ENCODE measurements at places on chromosomes 2 and 18. TPM values are rescaled to one million over a fixed set of nuclear protein-coding genes. Genes with fewer than 3 reads are reported as not detected.

KLHL41 gene
- 0.18 TPM for total RNA-seq

MPP4 gene
- not detected for total RNA-seq

SDC1 gene
- 537 TPM for total RNA-seq

CHRNG gene
- not detected for total RNA-seq

FOXI3 gene
- total RNA-seq = not detected

DNA sequence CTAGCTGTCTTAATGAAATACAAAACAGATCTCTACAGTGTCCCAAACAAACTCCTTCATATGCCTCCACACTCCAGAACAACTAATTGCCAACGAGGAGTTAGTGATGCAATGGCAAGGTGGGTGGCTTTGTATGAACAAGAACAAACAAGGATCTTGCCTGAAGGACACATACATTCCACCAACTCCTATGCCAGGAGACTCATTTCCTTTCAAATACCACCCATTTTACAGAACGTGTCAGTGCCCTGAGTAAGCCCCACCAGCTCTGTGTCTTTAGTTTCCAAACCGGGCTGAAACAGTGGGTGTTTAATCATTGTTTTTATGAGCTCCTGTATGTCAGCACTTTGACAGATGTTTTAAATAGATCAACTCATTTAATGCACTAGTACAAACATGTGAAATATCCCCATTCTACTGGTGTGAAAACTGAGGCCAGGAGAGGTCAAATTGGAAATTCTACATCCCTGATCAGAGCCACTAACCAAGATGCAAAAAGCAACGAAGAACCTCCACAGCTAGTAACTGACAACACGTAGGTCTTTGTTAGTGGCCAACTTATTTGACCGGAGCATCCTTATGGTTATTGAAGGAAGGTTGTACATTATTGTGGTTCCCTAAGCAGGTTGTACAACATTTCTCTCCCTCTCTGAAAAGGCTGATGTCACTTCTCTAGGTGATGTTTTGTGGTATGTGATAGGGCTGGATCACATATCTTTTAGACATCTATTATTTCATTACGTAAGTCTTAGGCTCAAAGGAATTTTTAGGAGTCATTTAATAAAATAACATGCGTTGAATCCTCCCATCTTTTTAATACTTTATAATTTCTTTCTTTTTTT is 534.9 kb upstream of the TNP1 start:
- no peak for DNase-seq

GRCh38 chr18:26436176-26437051 is 111.9 kb downstream of the KCTD1 start:
- no peak for DNase-seq

DNA sequence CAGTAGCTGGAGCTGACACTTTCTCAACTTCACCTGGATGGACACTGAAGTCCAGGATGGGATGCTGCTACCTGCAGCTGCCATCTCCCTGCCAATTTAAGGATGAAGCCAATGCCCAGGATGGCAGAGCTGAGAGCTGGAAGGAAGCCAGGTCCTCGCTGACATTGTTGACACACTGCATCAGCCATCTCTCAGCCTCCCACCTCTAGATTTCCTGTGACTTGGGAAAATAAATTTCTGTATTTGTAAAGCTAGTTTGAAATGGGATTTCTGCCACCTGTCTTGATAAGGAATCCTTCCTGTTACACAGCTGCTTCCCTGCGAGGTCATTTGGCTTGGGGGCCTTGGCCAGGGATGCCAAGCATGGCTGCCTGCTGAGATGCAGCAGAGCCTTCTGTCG is 43.5 kb downstream of the KCTD1 start:
- no peak for DNase-seq

- no peak for DNase-seq
Observed at GRCh38 chr2:62383846-62384245, 122.1 kb downstream of the TMEM17 start.

DNA sequence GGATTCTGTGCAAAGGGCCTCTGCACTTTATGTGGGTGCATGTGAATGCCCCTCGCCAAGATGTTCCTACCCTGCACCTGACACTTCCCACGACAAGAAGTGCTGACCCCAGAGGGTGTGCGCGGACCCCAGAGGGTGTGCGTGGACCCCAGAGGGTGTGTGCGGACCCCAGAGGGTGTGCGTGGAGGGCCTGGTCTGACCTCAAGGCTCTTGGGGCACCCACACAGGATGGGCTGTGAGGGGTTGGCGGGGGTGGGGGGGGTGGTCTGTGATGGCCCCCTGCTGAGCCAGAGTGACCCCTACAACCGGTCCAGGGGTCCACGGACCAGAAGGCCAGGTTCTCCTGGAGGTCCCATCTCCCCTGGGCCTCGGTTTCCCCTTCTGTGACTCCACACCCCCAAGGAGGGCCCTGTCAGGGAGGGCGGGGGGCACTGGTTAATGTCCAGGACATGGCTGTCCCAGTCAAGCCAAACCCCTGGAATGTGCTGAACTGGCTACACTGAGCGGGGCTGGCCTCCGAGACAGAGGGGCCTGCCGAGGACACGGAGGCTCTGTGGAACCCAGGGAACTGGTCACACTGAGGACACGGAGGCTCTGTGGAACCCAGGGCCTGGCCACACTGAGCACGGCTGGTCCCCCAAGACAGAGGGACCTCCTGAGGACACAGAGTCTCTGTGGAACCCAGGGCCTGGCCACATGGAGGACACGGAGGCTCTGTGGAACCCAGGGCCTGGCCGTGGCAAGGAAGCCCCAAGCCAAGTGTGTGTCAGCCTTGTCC is 3.1 kb downstream of the NEU4 start:
- DNase-seq = no peak

GRCh38 chr2:46351750-46352138 is 54.5 kb downstream of the EPAS1 start:
- DNase-seq = no peak

DNA sequence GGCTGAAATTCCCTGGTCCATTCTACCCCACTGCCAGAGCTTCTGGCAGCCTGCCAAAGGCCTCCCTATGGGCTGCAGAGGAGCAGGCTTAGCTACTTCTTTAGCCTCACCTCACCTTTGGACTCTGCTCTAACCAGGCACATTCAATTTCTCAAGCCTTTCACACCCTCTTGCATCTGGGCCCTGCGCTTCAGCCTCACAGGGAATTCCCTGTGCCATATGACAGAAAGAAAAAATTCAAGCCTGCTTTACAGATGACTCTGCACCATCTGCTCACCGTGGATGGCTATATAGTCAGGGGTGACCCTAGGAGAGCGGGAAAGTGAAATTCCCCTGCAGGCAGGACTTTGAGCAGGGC is 62.5 kb downstream of the REEP1 start:
- DNase-seq = no peak

CPO gene
- 0.38 TPM for total RNA-seq

DNA sequence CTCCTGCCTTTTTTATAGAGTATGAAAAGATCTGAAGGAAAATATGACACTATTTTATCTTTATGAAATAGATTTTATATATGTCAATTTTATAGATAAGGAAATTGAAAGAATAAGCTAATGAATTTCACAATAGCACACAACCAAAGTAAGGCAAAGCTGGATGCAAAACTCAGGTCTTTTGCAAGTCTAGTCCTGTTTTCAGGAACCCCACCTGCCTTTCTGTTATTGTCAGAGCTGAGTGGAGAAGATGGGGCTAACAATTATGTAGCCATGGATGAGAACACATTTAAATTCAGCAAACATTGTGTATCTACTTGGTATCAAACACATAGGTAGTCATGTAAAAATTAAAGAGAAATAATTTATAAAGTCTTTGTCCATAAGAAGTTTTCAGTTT is 161.5 kb upstream of the ZEB2 start:
- DNase-seq = no peak

HAAO gene
- 188 TPM for total RNA-seq

CKAP2L gene
- 0.08 TPM for total RNA-seq

DNA sequence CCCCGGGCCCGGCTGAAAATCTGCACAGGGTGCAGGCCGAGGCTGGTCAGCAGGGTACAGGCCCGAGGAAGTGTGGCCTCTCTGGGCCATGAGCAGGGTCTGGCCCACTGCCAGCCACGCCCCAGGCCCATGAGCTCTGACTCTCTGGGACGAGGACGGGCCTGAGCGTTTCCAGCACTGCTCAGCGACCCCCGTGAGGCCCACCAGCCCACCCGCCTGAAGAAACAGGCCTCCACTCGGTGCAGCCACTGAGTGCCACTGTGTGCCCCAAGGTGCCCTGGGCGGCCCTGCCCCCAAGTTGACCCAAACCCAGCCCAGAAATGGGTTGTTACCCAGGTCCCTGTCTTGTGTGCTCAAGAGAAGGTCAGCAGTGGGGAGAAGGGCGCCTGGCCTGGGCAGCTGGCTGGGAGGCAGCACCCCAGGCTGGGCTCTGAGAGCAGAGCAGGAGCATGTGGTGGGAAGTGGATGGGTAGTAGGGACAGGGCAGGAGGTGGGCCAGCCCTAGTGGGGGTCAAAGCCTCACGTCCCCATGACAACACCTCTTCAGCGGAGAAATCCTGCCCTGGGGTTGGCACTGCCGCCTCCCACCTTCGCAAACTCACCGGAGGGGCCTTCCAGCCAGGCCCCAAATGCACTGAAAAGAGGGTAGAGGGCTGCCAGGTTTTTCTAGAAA is 2.1 kb upstream of the SNED1 start:
- peak; percentile 66 for DNase-seq

- DNase-seq = no peak
Observed at GRCh38 chr2:201234663-201235135, 25.6 kb upstream of the CASP8 start.

INO80B gene
- 16.5 TPM for total RNA-seq

GRCh38 chr2:135175177-135175576 is 123.1 kb downstream of the RAB3GAP1 start:
- no peak for DNase-seq

SPATA3 gene
- not detected for total RNA-seq

SOWAHC gene
- total RNA-seq = 21.3 TPM

HOXD13 gene
- not detected for total RNA-seq

SP140 gene
- 1.2 TPM for total RNA-seq

DNA sequence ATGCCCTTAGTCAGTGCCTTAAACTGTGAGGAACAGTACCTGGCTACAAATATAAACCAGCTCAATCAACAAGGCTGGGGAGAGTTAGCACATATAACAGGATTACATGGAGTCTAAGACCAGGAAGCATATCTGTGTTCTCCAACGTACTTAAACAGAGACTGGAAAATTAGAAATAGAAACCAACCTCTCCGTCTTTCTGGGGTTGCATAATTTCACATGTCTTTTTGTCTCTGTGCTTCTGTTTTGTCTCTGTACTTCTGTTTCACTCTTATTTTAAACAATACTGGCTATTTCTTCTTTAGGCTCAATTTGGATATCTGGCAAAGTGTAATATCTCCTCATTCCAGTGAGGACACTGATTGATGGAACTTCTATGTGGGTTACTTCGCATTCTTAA is 749.0 kb upstream of the ZEB2 start:
- DNase-seq = no peak

SERPINB3 gene
- not detected for total RNA-seq

DNA sequence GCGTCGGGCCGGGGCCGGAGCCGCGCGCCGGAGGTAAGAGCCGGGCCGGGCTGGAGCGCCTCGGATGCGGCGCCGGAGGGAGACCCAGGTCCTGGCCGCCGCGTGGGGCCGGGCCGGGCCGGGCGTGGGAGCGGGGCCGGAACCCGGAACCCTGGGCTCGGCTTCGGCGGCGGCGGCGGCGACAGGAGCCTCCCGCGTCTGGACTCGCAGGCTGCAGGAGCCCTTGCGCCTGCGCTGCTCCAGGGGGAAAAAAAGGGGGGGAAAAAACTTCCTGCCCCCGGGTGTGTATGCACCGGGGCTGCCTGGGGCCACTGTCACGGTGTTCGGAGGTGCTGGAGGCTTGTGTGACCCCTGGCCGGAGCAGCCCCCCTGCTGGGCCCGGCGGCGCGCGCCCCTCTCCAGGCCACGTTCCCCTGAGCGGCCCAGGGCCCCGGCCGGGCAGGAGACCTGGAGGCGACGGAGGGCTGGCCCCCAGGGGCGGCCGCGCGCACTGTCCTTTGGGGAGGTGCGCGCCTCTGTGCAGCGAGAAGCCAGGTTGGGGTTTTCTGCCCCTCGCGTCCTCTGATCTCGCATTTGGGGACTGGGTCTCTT is 864 bp downstream of the KLHL29 start:
- no peak for DNase-seq

NPHP1 gene
- 0.15 TPM for total RNA-seq

- DNase-seq = no peak
Observed at GRCh38 chr2:164485541-164485940, 135.7 kb downstream of the GRB14 start.

IMPACT gene
- 14.8 TPM for total RNA-seq

DNA sequence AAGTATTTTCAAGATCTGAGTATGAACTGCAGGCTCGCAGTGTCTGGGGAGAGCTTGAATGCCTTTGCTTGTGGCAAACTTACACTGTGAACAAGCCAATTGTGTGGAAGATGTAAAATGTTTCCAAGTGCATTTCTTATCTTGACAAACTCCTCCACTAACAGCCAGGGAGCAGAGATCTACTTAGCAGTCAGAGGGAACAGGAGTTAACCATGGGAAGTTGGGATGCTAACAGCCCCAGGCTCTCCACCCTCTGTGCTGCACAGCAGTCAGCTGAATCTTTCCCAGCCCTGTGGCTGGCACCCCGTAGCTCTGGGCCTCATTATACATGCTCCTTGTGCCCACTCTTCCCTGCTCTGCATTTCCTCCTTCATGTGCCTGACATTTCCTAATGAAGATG is 450.2 kb downstream of the TSN start:
- DNase-seq = no peak

VAMP5 gene
- total RNA-seq = 31.7 TPM

GRCh38 chr18:79400091-79400590 is 4.4 kb downstream of the NFATC1 start:
- DNase-seq = no peak

- no peak for DNase-seq
Observed at GRCh38 chr2:41955316-41956043, 92.3 kb upstream of the PKDCC start.

DNA sequence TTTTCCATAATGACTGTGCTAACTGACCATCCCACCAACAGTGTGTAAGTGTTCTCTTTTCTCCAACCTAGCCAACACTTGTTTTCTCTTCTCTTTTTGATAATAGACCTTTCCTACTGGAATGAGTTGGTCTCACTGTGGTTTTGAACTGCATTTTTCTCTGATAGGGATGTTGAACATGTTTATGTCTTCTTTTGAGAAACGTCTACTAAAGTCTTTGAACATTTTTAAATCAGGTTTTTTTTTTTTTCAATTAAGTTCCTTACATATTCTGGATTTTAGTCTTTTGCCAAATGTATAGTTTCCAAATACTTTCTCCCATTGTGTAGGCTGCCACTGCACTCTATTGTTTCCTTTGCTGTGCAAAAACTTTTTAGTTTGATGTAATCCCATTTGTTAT is 405.5 kb upstream of the FIGN start:
- no peak for DNase-seq

DNA sequence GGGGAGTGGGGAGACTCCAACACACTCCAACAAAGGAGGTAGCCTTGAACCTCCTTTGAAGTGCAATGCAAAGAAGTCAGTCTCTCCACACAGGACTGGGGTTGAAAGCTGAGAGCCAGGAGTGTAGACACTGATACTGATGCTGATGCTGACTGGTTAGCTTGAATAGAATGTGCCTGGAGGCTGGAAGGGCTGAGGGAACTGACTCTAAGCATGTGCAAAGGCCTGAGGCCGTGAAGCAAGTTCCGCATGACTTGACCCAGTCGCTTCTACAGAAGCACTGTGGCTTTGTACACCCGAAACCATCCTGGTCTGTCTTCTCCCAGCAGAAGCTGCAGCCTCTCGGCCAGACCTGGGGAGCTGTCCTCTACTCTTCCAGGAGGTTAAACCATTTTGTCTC is 10.4 kb downstream of the FOXI3 start:
- no peak for DNase-seq

KCNG2 gene
- total RNA-seq = not detected
